ENCODE measurements at places on chromosomes 2 and 18.

DNA sequence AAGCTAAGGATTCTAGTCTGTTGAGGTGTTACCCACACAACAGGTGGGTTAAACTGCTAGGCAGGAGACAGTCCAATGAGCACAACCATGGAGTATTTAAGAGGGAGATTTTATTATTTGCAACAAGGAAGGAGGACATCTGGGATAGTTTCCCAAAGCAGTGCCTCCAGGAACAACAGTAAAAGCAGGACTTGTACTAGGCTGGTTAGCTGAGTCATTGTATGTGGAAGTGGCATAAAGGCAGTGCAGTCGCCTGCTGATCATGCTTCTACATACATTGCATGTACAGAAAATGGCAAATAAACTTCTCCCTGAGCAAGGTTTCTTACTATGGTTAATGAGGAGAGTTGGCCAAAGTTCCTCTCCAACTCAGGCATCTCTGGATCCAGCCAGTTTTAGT is 46.1 kb upstream of the CYTIP start:
- DNase-seq, result no peak

- DNase-seq, result no peak
These were observed 430 bp upstream of the CHMP1B start for GRCh38 chr18:11850821-11851145.

- no peak for DNase-seq
These were observed 201.1 kb downstream of the SH3RF3 start for GRCh38 chr2:109330056-109330455.

DNA sequence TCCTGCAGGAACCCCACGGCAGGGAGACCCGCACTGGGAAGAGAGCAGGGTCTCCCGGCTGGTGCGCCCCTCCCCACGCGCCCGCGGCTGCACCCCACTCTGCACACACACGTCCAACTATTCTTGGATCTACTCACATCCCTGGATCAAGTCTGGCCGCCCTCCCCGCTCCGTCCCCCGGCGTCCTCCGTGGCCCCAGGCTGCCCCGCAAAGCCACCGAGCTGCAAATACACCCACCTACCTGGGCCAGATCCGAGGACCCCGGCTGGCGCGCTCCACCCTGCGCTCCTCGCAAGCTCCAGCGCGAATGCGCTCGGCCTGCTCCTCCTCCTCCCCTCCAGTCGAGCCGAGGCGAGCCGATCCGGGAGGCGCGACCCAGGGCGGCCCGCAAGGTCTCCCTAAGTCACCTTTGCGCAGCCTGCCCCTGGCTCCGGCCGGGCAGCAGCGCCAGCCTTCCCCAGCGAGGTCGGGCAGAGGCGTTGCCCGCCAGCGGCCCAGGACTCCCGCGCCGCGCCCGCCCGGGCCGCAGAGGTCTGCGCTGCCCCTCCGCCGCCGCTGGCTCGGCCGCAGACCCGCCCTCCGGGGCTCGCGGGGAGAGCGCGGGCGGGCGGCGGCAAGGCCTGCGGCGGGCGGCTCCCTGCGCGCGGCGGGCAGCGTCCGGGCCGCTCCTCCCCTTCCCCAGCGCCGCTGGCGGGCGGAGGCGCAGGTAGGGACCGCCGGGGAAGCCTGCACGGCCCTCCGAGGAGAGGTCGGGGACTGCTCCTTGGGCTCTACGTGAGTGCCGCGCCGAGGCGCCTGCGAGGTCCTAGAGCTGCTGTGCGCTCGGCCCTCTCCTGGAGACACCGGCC is 126.0 kb downstream of the OSBPL1A start:
- peak; percentile 86 for DNase-seq

GRCh38 chr2:145383961-145384360 is 864.0 kb upstream of the ZEB2 start:
- DNase-seq, result no peak

- DNase-seq, result no peak
These were observed 96.2 kb upstream of the B3GNT7 start for GRCh38 chr2:231299267-231299666.

- DNase-seq, result no peak
These were observed 73.6 kb downstream of the SPRED2 start for GRCh38 chr2:65358678-65359400.

GRCh38 chr2:141595316-141595920 is 535.4 kb downstream of the LRP1B start:
- no peak for DNase-seq

DNA sequence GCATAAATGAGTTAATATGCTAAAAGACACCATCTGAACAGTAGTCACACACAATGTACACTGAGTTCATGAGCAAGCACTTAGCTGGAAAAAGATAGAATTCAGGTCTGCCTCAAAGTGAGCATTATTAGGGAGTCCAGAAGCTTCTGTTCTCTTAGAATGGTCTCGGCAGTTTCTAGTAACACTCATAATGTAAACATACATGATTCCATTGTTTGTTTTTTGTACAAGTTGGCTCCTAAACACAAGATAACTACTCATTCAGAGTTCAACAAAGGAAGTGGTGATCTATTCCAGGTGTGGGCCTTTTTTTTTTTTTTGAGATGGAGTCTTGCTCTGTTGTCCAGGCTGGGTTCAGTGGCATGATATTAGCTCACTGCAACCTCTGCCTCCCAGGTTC is 66.2 kb downstream of the ESCO1 start:
- no peak for DNase-seq

DNA sequence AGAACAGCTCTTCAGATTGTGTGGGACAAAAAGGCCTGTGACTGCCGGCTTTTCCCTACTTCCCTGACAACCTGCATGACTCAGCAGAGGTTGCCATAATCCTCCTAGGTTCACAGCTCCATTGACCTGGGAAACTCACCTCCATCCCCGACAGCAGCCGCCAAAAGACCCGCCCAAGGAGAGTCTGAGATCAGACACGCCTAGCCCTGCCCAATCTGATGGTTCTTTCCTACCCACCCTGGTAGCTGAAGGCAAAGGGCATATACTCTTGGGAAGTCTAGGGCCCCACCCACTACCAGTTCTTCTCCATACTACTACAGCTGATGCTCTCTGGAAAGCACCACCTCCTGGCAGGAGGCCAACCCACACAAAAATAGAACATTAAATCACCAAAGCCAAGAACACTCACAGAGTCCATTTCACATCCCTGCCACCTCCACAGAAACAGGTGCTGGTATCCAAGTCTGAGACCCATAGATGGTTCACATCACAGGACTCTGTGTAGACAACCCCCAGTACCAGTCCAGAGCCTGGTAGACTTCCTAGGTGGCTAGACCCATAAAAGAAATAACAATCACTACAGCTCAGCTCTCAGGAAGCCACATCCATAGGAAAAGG is 140.6 kb downstream of the NETO1 start:
- DNase-seq, result no peak

DNA sequence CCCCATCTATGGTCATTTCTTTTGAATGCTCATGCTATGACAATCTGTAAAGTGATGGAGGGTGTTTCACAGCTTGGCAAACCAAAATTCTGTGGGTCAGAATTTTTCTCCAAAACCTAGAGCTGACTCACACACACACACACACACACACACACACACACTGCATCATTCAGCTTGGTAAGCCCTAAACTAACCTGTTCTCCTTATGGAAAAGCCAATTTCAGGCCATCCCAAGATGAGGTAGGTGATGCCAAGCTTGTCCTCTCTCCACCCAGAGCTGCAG is 45.0 kb upstream of the NRP2 start:
- no peak for DNase-seq

GRCh38 chr2:78077633-78078032 is 555.5 kb upstream of the LRRTM4 start:
- DNase-seq, result no peak

DNA sequence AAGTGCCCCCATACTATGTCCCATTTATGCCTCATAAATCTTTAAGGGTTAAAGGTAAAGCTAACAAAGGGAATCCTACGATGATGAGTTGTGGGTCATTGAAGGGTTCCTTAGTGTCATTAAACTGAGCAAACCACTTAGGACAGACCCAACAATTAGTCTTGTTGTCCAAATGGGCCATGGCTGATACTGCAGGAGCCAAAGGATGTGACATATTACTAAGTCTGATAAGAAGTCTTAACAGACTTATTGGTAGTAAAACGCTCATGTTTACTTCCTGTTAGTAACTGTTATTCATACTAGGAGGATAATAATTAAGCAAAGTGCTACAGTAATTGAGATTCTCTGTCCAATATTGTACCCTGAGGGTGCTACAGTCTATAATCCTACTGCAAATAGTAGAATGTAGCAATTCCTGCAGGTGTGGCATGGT is 96.8 kb downstream of the PTPN4 start:
- no peak for DNase-seq

Data from H7 (cell line).